ENCODE measurements at places on chromosomes 16 and 17.
A peak's percentile ranks its signal among the peaks of the same experiment; 100 is the strongest.

DNA sequence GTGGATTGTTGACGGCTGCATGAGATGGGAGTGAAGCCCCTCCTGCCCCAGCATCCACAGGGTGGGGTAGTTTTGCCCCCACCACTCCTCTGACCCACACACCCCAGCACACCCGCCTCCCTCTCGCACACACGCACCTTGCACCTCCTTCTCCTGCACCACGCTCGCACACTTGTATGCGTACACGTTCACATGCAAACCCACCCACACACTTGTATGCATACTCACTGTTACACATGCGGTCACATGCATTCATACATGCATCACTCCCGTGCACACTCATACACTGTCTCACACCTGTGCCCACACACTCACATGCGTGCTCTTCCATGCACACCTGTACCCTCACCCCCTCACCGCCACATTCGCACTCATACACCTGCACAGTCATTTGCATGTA is 70.5 kb upstream of the CIBAR2 start:
- DNase-seq = no peak

- no peak for DNase-seq
These were observed 21.0 kb upstream of the SUPT4H1 start for GRCh38 chr17:58373003-58373402.

DNA sequence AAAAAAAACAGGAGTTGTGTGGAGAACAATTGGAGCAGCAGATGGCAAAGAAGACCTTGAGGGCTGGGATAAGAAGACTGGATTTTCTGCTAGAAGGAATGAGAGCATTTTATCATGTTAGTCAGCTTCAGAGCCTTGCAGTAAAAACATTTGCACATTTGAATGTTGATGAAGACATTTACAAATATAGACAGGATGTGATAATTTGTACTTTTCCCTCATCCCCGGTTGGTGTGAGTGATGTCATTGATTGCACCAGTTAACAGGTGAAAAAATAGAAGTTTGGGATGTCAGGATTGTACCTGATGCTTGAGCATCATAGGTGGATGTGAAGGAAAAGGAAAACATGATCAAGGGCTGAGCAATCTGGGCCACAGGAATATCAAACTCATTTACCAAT is 22.6 kb upstream of the MAPK3 start:
- no peak for DNase-seq

GRCh38 chr16:19883966-19884485 is 622 bp downstream of the GPRC5B start:
- no peak for DNase-seq

GRCh38 chr17:76501018-76501826 is at the start of gene RHBDF2:
TSS of gene RHBDF2 (minus strand) at chr17:76501423. CDS start at chr17:76481524, 19,899 bp downstream.
- peak; percentile 95 for DNase-seq

- no peak for DNase-seq
These were observed 217.0 kb upstream of the CIBAR2 start for GRCh38 chr16:85329059-85329812.

DNA sequence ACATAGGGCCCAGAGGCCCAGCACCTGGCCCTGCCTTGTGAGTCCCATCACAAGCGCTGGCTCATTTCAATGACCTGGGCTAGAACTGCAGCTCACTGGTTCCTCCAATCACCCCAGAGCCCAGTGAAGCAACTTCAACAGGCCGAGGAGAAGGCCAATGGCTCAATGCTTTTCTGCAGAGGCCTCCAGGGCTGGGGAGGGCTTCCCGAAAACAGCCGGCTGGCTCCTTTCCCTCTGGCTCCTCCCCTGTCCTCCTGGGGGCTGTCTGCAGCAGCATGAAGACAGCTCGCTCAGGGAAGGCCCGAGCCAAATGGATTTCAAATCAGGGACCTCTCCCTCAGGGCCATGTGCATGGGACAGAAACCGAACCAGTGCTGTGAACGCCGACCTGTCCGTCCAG is 121.6 kb downstream of the ZNF423 start:
- no peak for DNase-seq

GRCh38 chr17:46733837-46734475 is 84.5 kb downstream of the WNT3 start:
- no peak for DNase-seq

GRCh38 chr17:35849469-35850348 is 19.0 kb downstream of the HEATR9 start:
- no peak for DNase-seq

DNA sequence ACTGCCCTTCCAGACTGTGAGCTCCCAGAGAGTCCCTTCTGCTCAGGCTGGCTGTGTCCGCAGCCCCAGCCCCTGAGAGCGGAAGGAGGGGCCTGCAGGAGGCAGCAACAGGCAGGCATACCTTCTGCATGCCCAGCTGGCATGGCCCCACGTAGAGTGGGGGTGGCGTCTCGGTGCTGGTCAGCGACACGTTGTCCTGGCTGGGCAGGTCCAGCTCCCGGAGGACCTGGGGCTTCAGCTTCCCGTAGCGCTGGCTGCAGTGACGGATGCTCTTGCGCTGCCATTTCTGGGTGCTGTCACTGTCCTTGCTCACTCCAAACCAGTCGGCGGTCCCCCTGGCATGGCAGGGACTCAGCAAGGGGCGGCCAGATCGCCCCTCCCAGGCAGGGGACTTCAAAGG is 9.0 kb downstream of the RHBDF1 start:
- DNase-seq = no peak

- DNase-seq = no peak
These were observed 24.9 kb downstream of the CDRT4 start for GRCh38 chr17:15442311-15443180.

DNA sequence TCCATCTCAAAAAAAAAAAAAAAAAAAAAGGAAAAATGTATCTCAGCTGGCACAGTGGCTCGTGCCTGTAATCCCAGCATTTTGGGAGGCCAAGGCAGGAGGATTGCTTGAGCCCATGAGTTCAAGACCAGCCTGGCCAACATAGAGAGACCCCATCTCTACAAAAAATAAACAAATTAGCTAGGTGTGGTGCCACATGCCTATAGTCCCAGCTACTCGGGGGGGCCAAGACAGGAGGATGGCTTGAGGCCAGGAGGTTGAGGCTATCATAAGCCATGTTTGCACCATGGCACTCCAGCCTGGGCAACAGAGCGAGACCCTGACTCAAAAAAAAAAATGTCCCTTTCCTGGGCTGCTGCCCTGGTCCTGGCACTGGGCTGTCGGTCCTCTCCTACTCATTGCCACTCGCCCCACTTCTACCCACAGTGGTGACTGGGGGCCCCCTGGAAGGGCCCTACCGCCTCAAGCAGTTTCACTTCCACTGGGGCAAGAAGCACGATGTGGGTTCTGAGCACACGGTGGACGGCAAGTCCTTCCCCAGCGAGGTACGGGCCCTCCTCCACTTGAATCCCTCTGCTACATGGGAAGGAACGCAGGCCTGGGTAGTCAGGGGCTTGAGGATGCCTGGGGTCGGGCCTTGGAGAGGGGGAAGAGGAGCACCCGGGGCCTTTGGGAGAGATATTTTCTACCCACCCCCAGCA is 6.1 kb downstream of the CA7 start:
- DNase-seq = no peak

GRCh38 chr16:47142486-47142820 is 1.3 kb downstream of the NETO2 start:
- no peak for DNase-seq

GRCh38 chr16:75566758-75567255 is 628 bp downstream of the GABARAPL2 start:
- DNase-seq = no peak

- no peak for DNase-seq
These were observed 52.3 kb upstream of the LGALS9 start for GRCh38 chr17:27578718-27579085.

GRCh38 chr16:49456763-49457162 is 83.2 kb downstream of the C16orf78 start:
- no peak for DNase-seq

GRCh38 chr17:73938706-73939105 is 264.8 kb upstream of the RPL38 start:
- no peak for DNase-seq

GRCh38 chr17:12928736-12929135 is 89.1 kb downstream of the ELAC2 start:
- DNase-seq = no peak

DNA sequence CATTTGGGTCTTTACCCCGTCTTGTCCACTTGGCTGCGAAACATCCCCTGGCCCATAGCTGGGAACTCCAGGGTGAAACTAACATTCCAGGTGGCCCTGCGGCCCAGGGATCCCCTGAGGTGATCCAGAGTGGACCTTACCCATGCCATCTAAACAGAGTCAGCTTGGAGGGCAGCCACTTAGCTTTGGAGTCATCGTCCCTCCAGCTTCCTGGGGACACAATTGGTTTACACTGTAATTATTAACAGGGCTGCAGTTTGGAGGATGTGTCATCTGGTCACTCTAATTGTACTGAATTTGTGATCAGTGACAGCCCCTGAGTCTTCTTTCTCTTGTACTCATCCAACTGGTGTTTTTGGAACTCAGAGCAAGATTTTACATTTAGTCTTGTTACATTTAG is 149.9 kb downstream of the ENGASE start:
- no peak for DNase-seq

- no peak for DNase-seq
These were observed 257.5 kb downstream of the CDH11 start for GRCh38 chr16:64864232-64864809.

GRCh38 chr17:50954641-50955121 is 88.5 kb upstream of the TOB1 start:
- no peak for DNase-seq

- DNase-seq = no peak
These were observed 155.3 kb downstream of the AIPL1 start for GRCh38 chr17:6279659-6280058.

DNA sequence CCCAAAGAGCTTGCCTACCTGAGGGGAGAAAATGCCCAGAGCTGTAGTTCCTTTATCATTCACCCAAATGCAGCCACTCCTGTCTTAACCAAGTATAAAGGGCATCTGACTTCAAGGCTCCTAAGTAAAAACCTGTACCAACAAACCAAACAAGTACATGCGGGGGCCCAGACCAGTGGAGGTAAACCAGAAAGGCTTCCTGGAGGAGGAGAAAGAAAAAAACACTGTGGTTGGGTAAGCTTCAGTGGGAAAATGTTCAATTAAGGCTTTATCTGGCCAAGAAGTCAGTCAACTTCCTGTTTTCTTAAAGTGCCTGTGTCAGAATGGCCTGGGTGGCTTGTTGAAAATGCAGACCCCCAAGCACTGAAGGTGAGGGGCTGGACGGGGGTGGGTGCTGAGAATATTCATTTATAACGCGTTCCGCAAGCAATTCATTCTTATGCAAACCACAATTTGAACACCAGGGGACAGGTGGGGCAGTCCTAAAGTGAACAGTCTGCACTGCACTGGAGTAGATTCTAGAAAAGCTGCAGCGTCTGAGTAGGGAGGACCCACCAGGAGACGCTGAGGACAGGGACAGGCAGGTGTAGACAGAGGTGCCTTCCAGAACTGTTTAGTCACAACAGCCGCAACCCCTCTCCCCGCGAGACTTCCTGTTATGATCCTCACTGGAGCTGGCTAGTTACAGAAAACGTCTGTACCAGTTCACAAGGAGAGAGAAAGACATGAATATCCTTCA is 467.1 kb downstream of the SOX9 start:
- no peak for DNase-seq

DNA sequence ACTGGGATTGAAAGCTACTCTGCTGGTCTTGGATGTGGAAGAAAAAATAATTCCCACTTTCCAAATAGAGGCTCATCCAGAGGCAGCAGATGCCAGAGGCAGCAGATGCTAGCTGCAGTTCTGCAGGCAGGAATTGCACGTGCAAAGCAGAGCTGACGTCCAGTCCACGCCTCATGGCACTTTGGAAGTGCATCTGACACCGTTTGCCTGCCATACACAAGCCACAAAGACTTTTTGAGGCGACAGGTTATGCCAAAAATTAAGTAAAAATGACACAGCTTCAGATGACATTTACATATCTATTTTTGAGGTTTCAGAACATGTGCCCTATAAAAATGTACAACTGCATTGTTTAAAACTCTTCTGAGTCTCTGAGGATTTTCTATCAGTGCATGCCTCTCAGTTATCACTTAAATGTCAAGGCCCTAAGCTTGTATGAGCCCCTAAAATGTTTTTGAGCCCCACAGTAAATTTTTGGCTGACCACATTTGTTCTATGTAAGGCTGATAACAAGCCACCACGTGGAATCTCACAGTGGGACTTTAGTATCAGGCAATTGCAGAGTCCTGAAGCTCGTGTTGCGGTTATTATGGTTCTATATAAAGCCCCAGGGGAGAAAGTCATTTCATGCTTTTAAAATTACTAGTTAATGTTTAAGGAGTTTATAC is 239.2 kb downstream of the PRKCA start:
- no peak for DNase-seq

GRCh38 chr16:13919330-13919682 is 648 bp upstream of the ERCC4 start:
- DNase-seq = no peak

GRCh38 chr16:11180489-11180888 is 75.5 kb downstream of the SOCS1 start:
- DNase-seq = no peak

- DNase-seq = no peak
These were observed 83.2 kb downstream of the ARHGAP23 start for GRCh38 chr17:38511150-38512108.

DNA sequence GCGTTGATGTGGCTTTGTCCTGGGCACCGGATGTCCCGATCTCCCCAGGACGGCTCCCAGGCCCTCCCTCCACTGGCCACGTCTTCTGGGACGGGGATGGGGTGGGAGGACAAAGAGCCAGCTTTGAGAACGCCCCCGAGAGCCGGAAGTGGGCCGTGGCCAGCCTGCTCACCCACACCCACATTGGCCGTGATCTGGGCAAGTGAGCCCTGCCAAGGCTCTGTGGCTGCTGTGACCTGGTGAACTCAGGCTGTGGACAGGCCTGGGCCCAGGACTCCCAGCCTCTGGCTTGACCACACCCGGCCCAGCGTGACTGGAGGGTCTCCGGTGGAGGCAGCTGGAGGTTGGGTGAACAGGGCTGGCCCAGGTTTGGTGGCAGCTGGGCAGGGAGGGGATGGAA is 3.3 kb downstream of the CDH15 start:
- no peak for DNase-seq

DNA sequence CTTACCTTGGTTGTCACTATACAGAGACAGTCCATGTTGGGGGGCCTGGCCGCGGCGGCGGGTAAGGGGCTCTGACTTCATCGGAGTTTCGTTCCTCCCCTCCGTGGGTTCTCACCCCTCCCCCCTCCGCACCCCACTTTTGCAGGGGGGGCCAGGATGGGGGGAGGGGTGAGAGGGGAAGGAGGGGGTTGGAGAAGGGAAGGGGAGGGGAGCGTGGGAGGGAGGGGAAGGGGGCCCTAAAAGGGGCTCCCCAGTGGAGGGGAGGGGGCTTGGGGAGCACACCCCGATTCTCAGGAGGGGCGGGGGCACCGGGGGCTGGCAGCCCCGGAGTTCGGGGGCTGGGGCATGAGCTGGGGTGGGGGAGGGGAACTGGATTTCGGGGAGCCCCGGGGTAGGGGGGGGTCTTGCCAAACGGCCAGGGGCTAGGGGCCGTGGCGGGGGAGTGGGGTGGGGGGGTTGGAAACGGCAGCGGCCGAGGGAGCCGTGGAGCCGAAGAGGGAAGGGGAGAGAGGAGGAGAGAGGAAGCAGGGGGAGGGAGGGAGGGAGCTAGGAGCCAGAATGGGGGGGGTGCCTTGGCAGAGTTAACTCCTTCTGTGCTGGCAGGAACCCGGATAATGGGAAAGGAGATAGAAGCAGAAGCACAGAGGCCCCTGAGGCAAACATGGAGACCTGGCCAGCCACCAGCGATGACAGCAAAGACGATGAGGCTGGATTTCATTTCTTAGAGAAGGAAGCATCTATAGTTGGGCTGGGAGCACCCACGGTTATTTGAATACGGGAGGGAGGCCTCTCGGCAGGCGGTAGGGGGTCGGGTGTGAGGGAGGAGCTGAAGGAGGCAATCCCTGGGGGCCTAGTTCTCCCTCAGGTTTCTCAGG is 2.3 kb downstream of the DLG4 start:
- DNase-seq = no peak

- DNase-seq = no peak
These were observed 70.0 kb upstream of the PMFBP1 start for GRCh38 chr16:72241930-72242329.
